Tibial nerve (tissue), 4 donors: ENCODE measurements at places on chromosomes 12 and 14. TPM values are rescaled to one million over a fixed set of nuclear protein-coding genes. Genes with fewer than 3 reads are reported as not detected.

DNA sequence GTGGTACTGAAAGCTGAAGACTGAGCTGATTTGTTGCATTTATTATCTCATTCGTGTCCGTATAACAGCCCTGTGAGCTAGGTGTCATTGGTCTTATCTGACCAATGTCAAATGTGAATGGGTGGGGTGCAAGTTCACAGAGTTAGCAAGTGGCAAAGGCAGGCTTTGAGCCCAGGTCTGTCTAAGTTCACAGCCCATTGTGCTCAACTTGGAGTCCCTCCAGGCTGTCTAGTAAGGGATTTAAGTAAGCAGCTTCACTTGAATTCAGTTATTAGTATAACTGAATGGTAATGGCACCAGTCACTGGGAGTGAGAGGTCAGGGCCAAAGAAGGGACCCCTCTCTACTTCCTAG lies 8.5 kb downstream of the C1S start:
- DNase-seq, result no peak
- H3K27ac ChIP-seq, result no peak overlapping the region
- H3K36me3 ChIP-seq, result no peaks in the 10 kb centered on the region

The RAPGEF3 gene
- total RNA-seq, result 88.2 TPM

- no peaks in the 10 kb centered on the region for H3K36me3 ChIP-seq
- H3K4me1 ChIP-seq, result peaks cover 78% of the 10 kb centered on the region
- no peak for DNase-seq
- no peaks in the 10 kb centered on the region for H3K27me3 ChIP-seq
- no peak overlapping the region for H3K4me3 ChIP-seq
- H3K27ac ChIP-seq, result no peak overlapping the region
Observed at GRCh38 chr14:74977164-74977900, 21.9 kb upstream of the PGF start.

- no peak for DNase-seq
- no peaks in the 10 kb centered on the region for H3K36me3 ChIP-seq
- H3K4me3 ChIP-seq, result peak overlapping the region; percentile 81
- H3K27me3 ChIP-seq, result no peaks in the 10 kb centered on the region
- peak overlapping the region; percentile 96 for H3K27ac ChIP-seq
Observed at GRCh38 chr12:52005903-52006703, 643 bp upstream of the TAMALIN start.

DNA sequence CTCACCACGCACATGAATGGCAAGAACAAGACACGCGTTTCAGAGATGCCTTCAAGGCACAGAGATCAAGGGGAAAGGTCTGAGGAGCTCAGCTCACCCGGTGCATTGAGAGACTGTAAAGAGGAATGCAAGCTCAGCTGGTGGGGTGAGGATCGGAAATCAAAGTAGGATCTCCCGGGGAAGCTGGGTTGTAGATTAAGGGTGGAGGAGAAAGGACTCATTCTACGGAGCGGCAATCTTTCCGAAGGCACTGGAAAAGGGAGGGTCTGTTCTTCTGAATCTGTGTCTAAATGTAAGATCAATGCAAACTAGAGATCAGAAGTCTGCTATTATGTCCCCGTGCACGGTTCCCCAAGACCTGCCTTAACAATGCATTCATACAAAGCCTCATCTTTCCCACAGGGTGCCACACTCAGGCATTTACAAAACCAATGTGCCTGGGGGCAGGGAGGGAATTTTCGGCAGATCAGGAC lies 41.6 kb upstream of the PYGL start:
- no peak overlapping the region for H3K27ac ChIP-seq
- H3K4me3 ChIP-seq, result no peak overlapping the region
- DNase-seq, result no peak
- H3K36me3 ChIP-seq, result no peaks in the 10 kb centered on the region
- no peaks in the 10 kb centered on the region for H3K4me1 ChIP-seq
